ENCODE measurements at places on chromosomes 1 and 21. TPM values are rescaled to one million over a fixed set of nuclear protein-coding genes. Genes with fewer than 3 reads are reported as not detected.

DNA sequence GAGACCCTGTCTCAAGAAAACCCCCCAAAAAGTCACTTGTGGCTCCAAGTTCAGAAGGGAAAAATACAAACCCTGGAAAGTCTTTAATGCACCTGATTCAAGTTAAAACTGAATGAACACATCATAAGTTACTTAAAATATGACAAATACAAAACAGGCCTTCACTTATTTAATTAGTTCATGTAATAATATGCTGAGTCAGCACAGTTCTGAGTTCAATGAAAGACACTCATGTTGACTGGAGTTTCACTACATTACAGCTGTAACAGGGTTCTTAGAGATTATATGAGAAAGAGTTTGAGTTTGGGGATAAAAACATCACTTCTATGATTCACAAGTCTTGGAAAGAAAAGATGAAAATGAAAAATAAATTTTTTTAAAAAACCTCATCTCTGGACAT lies 51.0 kb downstream of the DEGS1 start:
- DNase-seq = no peak

- no peak for DNase-seq
Measured at GRCh38 chr1:114234408-114235124, 80.9 kb upstream of the SYT6 start.

DNA sequence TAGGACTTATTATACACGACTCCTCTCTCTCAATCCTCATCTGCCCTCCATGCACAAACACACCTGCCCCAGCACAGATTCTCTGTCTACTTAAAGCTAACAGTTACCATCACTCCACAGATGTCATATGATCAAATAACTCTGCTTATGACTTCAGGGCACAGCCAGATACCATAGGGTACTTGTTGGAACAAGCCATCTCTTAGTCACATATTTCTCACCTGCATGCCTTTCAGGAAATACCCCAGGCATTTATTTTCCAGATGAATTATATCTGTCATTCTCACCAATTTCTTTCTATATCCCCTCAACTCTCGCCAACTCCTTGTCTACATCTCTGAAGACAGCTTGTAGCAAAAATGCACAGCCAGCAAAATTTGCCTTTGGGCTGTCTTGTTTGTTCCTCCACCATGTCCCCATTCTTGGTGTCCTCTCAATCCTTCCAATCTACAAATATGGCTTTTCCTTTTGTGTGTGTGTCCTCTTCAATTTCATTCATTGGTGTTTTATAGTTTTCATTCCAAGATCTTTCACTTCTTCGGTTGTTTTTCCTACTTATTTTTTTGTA lies 353.9 kb upstream of the CAMK1G start:
- no peak for DNase-seq

- no peak for DNase-seq
Measured at GRCh38 chr1:22295856-22296255, 153.0 kb upstream of the WNT4 start.

DNA sequence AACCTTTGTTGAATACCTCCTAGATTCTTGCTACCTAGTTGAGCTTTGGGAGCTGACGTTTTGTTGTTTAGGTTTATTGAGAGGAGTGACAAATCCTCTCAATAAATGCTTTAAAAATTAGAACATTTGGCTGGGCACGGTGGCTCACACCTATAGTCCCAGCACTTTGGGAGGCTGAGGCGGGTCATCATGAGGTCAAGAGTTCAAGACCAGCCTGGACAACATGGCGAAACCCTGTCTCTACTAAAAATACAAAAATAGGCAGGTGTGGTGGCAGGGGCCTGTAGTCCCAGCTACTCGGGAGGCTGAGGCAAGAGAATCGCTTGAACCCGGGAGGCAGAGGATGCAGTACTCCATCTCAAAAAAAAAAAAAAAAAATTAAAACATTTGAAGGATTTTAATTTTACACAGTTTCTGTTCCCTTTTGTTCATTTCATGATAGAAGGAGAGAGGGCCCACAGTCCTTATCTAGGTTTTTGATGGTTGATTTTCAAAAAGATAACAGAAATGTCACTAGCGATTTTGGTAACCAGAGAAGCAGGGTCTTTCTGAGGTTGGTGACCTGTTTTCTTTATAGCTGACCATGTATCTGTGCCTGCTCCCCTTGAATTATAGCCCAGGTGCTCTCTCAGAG lies 44.2 kb upstream of the PIGV start:
- no peak for DNase-seq

- DNase-seq = no peak
Measured at GRCh38 chr21:40929833-40930232, 82.9 kb upstream of the DSCAM start.

DNA sequence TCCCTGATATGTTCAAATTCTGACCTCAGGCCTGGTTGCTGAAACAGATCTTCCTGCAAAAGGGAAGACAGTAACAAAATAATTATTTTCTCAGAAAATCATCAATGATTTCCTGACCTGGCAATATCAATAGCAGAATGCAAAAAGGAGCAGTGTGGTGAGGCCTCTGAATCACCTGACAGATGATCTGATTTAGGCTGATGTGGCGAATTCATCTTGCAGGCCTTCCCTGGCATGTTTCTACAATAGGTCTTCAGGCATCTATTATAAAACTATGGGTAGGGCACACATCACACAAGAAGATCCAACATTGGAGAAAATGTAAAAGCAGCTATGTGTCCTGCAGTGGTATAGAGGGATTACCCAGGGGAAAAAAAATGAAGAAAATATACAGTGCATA lies 7.1 kb upstream of the MTF1 start:
- DNase-seq = no peak

DNA sequence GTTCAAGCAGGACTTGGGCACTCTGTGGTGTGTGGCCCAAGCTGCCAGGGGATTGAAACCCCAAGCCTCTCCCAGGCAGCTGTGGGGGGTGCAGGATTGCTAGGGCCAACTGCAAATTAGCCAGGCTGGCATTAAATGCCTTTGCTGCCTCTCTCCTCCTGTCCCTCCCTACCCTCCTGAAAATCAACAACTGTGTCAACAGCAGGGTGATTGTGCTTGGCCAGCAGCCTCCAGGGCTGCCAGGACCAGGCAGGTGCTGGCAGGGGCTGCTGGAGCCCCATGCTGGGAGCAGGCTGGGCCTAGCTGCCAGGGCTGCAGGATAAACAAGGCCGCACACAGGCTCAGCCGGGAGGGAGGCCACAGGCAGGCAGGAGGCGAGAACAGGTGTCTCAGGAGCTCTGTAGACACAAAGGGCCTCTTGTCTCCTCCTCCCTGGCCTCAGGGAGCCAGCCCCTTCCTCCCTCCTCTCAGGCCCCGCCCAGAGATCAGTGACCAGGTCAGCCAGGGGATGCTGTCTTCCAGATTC lies 11.4 kb downstream of the SOX13 start:
- DNase-seq = no peak

- DNase-seq = no peak
Measured at GRCh38 chr1:221824025-221824424, 82.1 kb upstream of the DUSP10 start.

DNA sequence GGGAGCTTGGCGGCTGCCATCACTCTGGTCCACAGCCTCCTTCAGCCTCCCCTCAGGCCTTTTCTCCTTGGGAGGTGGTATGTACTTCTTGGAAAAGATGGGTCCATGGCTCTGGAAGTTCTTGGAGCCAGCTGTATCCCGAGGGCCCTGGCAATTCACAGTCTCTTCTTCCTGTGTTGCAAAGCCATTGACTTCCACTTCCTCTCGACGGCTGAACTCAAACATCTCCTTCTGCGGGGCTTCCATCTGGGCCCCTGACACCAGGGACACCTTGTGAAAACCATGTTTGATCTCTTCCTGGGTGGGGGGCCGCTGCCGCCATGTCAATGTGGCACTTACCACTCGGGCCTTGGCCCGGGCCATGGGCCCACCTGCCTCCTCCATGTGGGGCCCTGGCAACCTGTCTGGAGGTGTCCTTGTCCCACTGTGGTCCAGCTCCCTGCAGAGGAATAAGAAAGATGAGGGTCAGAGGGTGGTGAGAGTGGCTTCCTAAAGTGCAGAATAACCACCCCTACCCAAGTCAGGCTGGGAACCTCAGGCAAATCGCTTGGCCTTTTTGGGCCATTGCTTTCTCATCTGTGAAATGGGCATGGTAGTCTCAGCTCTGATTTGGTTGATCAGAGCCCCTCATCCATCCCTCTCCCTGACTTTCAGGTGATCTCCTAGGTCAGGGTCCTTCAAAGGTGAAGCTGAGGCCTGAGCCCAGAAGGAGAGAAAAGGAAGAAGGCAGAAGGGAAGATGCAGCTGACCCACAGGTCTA lies 7.5 kb downstream of the CRYBG2 start:
- no peak for DNase-seq

GRCh38 chr21:25362375-25363267 lies 244.7 kb downstream of the MRPL39 start:
- DNase-seq = no peak

DNA sequence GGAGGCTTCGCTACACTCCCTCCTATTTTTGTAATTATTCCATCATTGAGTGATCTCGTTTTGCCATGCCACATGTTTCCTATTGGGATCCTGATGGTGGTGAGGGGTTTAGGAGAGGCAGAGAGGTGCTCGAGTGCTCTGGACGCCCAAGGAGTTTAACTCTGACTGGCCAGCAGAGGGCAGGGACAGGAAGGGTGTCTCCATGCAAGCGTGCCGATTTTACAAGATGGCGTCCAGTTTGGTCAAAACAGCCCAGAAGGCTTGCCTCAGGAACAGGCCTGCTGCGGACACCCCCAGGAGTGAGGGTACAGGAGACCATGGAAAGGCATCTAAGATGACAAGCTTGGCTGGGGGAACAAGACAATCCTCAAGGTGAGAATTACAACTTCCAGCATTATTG lies 33.8 kb upstream of the KCNE2 start:
- no peak for DNase-seq

GRCh38 chr1:54884768-54885167 lies 2.2 kb downstream of the DHCR24 start:
- no peak for DNase-seq

DNA sequence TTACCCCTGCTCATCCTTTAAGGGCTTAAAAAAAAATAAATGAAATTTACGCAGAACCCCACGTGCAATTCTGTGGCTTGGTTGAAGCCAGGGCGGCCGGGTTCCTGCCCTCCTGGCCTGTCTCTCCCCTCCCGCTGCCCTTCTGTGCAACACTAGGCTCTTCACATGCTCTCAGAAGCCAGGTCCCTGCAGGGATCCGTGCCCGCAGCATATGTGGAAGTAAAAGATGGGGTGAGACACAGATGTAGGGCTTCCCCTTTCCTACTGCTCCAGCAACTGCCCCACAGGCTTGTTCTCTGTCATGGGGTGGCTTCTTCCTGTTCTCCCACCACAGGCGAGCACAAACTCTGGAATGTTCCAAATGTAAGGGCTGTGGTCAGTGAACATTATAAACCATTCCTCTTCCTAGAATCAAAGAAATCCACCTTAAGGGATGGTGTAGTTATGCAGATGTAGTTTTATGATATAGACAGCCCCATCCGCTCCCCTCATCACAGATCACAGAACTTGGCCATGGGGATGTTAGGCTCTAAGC lies 535.4 kb downstream of the KIF26B start:
- no peak for DNase-seq

DNA sequence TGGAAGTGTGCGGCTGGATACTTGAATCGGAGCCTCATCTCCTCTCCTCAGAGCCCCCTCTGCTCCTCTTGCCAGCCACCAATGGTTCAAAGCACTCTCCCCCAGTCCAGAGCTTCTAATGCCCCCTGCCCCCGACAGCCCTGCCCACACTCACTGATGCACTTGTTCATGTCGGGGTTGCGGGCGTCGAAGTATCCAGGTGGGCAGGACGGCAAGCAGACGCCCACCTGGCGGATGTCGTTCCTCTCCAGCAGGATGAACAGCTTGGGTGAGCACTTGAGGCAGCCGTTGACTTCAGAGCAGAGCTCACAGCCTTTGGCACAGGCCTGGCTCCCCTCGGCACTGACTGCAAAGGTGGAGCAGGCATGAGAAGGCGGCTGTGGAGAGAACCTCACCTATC lies 18.4 kb downstream of the RSPO1 start:
- DNase-seq = no peak

DNA sequence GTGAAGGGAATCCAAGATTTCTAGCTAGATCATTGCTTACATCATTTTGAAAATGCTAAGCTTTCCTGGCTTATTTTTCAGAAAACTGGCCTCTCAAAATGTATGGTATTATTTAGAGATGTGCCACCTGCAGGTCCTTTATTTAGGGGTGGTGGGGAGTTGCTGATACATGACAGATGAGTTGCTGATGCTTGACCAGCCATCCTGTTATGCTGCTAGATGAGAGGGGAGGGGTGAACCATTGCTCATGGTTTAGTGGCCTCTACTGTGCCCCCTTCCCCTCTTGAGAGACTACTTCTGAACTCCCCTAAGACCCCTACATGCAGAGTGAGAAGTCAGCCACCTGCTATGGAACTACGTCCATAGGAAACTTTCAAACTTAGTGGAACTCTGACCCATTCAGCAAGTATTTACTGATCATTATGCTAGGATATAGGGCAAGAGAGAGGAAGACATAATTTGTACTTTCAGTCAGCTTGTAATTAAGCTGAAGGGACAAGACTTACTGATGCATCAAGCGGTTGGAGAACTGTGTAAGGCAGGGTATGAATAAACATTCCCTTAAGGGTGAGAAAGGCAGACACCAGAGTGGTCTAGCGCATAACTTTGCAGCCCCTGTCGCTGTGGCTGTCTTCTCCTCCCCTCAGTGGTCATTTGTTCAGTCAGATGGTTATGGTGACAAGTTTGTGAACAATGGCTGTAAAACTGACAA lies 34.6 kb downstream of the SLAMF6 start:
- no peak for DNase-seq

GRCh38 chr1:88421997-88422396 lies 262.1 kb upstream of the PKN2 start:
- DNase-seq = no peak

The SLC30A7 gene
- 14.2 TPM for total RNA-seq

The LIPI gene
- not detected for total RNA-seq

The CFAP74 gene
- not detected for total RNA-seq

The ALX3 gene
- not detected for total RNA-seq

The FAAH gene
- 6.3 TPM for total RNA-seq

Data from left cardiac atrium (tissue), 4 donors.